ENCODE measurements at places on chromosomes 13 and 19.

DNA sequence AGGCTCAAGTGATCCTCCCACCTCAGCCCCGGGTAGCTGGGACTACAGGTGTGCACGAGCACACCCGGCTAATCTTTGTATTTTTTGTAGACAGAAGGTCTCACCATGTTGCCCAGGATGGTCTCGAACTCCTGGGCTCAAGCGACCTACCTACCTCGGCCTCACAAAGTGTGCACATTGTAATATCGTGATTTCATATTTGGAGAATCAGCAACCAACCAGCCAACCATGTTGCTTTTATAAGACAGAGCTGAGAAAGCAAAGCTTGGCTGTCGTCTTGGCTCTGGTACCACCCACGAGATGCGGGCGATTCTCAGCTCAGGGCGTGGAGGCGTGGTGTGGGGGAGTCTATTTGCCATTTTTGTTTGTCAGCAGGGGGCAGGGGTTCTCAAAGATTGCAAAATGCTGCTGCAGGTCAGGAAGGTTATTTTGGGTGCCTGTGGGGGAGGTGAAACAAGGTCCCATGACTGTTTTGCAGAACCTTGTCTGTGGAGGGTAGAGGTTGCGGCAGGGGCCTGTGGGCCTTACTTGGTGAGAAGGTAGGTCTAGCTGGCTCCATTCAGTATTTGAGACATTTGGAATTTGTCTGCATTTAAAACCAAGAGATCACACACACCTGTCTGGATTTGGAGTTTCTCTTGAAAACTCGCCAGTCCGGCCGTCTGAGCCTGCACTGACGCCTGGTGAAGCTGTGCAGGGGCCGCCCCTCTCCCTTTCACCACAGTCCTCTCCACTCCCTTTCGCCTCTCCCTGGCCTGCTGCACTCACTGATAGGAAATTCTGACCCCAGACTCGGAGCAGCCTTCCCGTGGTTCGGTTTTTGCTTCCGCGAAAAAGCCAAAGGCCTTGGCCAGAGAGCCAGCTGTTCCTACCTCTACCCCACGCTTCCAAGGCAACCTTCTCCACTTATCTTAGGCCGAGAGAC, 15.4 kb downstream of the TNFAIP8L1 start:
- DNase-seq, result no peak

GRCh38 chr19:30074741-30075715, 133.0 kb downstream of the URI1 start:
- DNase-seq, result no peak

DNA sequence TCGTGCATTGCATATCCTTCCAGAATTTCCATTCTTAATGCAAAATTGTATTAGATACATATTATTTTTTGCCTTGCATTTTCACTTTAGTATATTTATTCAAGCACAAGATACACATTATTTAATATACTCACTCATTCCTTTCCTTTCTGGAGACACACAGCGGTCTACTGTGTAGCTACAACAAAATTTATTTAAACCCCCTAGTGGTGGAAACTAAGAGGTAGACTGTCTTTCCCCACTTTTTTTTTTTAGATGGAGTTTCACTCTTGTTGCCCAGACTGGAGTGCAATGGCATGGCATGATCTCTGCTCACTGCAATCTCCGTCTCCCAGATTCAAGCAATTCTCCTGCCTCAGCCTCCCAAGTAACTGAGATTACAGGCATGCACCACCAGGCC, 2040.3 kb upstream of the PCDH20 start:
- DNase-seq, result no peak

DNA sequence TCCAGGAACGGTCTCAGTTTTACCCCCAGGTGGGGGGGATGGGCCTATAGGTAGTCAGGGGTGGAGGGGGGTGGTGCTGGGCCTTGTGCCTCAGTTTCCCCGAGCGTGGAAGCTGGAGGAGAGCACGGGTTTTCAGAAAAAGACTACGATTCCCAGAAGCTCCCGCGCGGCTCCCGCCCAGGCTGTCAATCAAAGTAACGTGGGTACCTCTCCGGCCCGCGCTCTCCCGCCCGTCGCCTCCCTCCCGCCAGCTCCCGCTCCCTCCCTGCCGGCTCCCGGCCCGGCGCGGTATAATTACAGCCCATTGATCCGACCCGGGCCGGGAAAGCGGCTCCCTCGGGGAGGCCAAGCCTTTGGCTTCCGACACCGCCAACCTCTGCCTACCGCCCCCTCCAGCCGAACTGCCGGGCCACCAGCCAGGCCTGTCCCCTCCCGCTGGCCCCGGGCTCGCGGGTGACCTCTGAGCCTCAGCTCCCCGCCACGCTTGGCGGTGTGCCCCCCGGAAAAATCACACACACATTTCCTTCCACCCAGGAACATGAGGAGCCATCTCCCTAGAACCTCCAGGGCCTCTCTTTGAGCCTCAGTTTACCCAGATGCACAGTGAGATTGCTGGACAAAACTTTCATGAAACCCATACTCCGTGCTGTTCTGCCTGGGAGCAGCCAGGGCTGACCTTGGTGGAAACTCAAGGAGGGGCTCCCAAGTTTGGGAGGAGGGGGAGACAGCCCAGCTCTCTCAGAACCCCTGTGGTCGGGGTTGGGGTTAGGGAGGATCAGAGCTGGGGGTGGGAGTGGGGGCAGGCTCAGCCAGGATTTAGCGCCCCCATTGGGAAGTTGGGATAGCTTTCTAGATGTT, 7.3 kb upstream of the TLE2 start:
- DNase-seq, result peak; percentile 93

GRCh38 chr13:92682832-92683517, 543.6 kb upstream of the GPC6 start:
- no peak for DNase-seq

Measured in astrocyte of the spinal cord (primary cell).